ENCODE measurements at places on chromosomes 2 and 18. TPM values are rescaled to one million over a fixed set of nuclear protein-coding genes. Genes with fewer than 3 reads are reported as not detected.

GRCh38 chr2:24075259-24075658 is 867 bp downstream of the SF3B6 start:
- no peaks in the 10 kb centered on the region for H3K27me3 ChIP-seq
- peak overlapping the region; percentile 70 for H3K4me3 ChIP-seq
- no peak for DNase-seq
- no peak overlapping the region for H3K27ac ChIP-seq
- peaks cover 3% of the 10 kb centered on the region for H3K36me3 ChIP-seq
- H3K4me1 ChIP-seq: peaks cover 2% of the 10 kb centered on the region

DNA sequence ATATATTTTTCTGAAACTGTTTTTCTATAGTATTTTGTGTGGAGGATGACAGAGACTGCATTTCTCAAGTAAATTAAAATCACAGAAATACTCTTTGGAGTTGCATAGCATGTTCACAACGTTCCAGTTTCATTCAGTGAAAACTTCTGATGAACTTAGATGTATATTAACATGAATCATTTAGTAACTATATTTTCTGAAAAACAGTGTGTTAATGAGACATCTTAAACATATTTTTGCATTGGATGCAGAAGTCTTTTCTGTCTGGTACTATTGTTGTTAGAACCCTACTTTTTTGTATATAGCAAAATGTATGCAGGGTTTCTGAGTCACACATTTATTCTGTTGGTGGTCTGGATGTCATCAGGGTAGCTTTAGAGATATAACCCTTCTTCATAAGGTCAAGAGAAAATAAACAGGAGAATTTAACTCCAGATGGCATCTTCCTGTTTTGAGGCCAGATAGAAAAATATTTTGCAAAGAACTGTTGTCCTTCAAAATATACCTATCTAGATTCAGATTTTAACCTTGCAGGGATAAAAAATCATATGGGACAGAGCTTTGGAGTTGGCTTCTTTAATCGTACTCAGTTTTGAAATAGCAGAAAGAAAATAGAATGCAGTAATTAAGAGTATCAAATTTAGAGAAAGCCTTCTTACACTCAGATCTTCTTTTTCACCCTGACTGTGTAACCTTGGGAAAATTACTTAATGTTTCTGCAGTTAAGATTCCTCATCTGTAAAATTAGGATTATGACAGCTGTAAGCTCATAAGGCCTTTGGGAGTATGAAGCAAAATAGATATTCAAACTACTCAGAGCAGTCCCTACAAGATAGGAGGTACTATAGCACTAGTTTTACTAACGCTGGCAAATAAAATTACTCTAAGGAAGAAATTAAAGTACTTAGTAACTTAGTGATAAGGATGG is 5.3 kb downstream of the COL3A1 start:
- H3K4me3 ChIP-seq: peak overlapping the region; percentile 100
- no peak for DNase-seq
- H3K36me3 ChIP-seq: no peaks in the 10 kb centered on the region
- no peaks in the 10 kb centered on the region for H3K27me3 ChIP-seq

DNA sequence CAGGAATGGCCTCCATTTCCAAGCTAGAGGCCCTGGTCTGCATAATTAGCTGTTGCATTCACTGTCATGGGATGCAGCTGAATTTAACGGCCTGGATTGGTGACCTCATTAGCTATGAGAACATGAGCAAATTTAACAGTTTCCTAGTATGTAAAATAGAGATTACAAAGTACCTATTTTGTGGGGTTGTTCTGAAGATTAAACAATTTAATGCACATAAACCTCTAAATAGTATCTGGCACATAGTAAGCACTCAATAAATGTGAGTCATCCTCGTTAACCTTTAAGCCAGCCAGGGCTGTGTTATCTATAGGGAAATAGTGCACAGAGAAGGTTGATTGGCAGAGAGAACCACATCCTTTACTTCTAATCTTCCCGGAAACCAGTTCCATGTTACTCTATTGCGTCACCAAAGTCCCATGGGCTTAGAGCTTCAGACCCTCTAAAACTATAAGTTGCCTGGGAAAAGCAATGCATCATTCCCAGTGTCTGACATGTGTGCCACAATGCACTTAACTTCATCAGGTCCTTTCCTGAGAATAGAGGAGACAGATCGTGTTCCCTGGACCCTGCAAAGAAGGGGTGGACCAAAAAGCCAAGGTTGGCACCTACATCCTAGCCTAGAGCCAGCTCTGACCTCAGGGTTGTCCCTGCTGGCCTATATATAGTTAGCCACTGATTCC is 196.5 kb downstream of the LNPK start:
- H3K4me3 ChIP-seq: no peak overlapping the region
- no peaks in the 10 kb centered on the region for H3K27me3 ChIP-seq
- H3K4me1 ChIP-seq: no peaks in the 10 kb centered on the region
- no peaks in the 10 kb centered on the region for H3K36me3 ChIP-seq
- no peak overlapping the region for H3K27ac ChIP-seq
- DNase-seq: no peak

MAPK4 gene
- total RNA-seq: under 0.01 TPM

DNA sequence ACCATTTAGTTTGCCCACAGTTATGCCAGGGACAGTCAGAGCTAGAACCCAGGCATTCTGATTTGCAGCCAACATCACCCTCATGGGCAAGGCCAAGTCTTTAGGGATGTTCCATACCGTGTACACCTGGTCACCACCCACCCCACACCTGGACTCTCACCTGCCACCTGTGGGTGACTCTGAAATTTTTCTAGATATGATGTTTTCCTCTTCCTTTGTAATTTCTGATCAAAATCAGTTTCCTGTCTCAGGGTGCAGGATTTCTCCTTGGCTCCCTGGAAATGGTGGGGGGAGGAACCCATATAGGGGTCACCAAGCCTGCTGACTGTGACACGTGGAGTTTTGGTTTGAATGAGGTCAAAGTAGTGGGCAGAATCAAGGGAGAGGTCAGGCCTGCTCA is 138.2 kb downstream of the ACOXL start:
- DNase-seq: no peak
- H3K27me3 ChIP-seq: peaks cover 2% of the 10 kb centered on the region
- no peak overlapping the region for H3K27ac ChIP-seq
- no peaks in the 10 kb centered on the region for H3K4me1 ChIP-seq
- no peaks in the 10 kb centered on the region for H3K36me3 ChIP-seq

GRCh38 chr2:224248944-224249371 is 152.9 kb downstream of the FAM124B start:
- peak; percentile 28 for DNase-seq
- H3K27ac ChIP-seq: no peak overlapping the region
- H3K4me3 ChIP-seq: no peak overlapping the region
- no peaks in the 10 kb centered on the region for H3K4me1 ChIP-seq
- no peaks in the 10 kb centered on the region for H3K36me3 ChIP-seq
- no peaks in the 10 kb centered on the region for H3K27me3 ChIP-seq

GRCh38 chr2:205806143-205806905 is 124.0 kb downstream of the NRP2 start:
- H3K4me1 ChIP-seq: no peaks in the 10 kb centered on the region
- DNase-seq: no peak
- H3K27me3 ChIP-seq: peaks cover 6% of the 10 kb centered on the region
- H3K27ac ChIP-seq: no peak overlapping the region
- no peaks in the 10 kb centered on the region for H3K36me3 ChIP-seq

GRCh38 chr2:119794237-119794636 is 34.5 kb downstream of the PTPN4 start:
- no peaks in the 10 kb centered on the region for H3K27me3 ChIP-seq
- no peak overlapping the region for H3K27ac ChIP-seq
- no peak overlapping the region for H3K4me3 ChIP-seq
- no peaks in the 10 kb centered on the region for H3K4me1 ChIP-seq
- H3K36me3 ChIP-seq: no peaks in the 10 kb centered on the region
- DNase-seq: no peak

- no peak overlapping the region for H3K27ac ChIP-seq
- peak; percentile 52 for DNase-seq
- H3K4me1 ChIP-seq: peaks cover 8% of the 10 kb centered on the region
- H3K4me3 ChIP-seq: no peak overlapping the region
- no peaks in the 10 kb centered on the region for H3K27me3 ChIP-seq
These were observed 7.4 kb upstream of the RHOB start for GRCh38 chr2:20439503-20439902.

DNA sequence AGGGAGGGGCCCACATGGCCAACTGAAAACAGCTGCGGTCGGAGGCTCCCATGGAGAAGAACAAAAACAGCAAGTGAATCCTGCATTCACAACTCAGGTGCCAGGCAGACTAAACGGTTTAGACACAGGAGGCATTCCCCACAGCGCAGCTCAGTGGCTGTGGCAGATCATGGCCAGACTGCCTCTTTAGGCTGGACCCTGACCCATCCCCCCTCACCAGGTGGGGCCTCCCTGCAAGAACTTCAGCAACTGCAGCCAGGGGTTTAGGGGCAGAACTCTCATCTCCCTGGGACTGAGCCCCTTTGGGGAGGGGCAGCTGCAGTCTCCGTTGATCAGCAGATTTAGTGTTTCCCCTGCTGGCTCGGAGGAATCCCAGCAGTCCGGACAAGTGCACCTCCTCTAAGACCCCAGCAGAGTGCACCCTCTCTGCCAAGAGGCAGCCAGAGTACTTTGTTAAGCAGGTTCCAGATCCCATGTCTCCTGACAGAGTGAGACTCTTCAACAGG is 346.7 kb downstream of the SS18 start:
- H3K27ac ChIP-seq: no peak overlapping the region
- no peak for DNase-seq
- H3K4me3 ChIP-seq: no peak overlapping the region
- no peaks in the 10 kb centered on the region for H3K27me3 ChIP-seq
- no peaks in the 10 kb centered on the region for H3K36me3 ChIP-seq
- no peaks in the 10 kb centered on the region for H3K4me1 ChIP-seq

DNA sequence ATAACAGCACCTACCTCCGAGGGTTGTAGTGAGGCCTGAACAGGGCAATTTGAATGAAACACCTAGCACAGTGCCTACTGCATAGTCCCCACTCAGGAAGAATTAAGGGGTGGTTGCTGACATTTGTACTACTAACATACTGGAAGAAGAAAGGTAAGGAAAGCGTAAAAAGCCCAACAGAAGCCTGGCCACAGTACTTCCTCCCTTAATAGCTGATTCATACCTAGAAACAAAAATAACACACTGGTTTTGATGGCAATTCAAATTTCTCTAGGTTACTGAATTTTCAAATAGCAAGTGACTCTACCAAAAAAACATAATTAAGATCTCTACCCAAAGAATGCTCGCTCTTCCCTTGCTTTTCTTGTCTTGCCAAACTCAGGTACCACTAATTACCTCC is 16.2 kb downstream of the SUCLG1 start:
- H3K4me3 ChIP-seq: no peak overlapping the region
- no peak for DNase-seq
- no peak overlapping the region for H3K27ac ChIP-seq
- no peaks in the 10 kb centered on the region for H3K4me1 ChIP-seq

DNA sequence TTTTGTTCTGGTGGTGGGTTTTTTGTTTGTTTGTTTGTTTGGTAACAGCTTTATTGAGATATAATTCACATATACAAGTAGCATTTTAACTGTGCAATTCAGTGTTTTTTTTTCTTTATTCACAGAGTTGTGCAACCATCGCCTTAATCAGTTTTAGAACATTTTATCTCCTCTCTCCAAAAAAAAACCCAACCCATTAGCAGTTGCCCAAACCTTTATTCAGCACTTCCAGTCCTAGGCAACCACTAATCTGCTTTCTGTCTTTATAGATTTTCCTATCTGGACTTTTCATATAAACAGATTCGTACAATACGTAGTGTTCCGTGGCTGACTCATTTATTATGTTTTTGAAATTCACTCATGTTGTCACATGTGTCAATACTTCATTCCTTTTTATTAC is 38.7 kb downstream of the CCDC138 start:
- H3K27ac ChIP-seq: no peak overlapping the region
- H3K4me1 ChIP-seq: no peaks in the 10 kb centered on the region
- no peaks in the 10 kb centered on the region for H3K27me3 ChIP-seq
- no peaks in the 10 kb centered on the region for H3K36me3 ChIP-seq

IL36RN gene
- not detected for total RNA-seq

- H3K4me3 ChIP-seq: no peak overlapping the region
- H3K36me3 ChIP-seq: no peaks in the 10 kb centered on the region
- H3K27ac ChIP-seq: no peak overlapping the region
These were observed 118.0 kb downstream of the KCNE4 start for GRCh38 chr2:223169830-223170605.

DNA sequence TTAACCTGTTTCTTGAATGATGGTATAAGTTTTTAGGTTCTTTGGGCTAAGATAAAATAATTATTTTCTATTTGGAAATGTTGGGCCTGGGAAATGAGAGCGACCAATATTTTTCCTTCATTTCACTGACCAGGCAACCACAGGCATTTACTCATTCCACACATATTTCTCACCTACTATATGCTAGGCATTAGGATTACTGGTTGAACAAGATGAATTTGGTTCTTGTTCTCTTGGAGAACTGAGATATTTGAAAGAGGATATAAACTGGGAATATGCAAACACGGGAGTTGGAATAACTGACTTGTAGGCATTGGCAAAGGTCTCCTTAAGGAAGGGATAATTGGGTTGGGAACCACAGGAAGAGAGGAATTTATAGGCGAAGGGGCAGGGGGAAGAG is 3.9 kb upstream of the MYL1 start:
- no peaks in the 10 kb centered on the region for H3K4me1 ChIP-seq
- DNase-seq: no peak
- H3K27me3 ChIP-seq: no peaks in the 10 kb centered on the region

NT5C1B gene
- not detected for total RNA-seq

- peaks cover 3% of the 10 kb centered on the region for H3K36me3 ChIP-seq
- DNase-seq: peak; percentile 52
- no peak overlapping the region for H3K4me3 ChIP-seq
- no peaks in the 10 kb centered on the region for H3K4me1 ChIP-seq
- H3K27me3 ChIP-seq: no peaks in the 10 kb centered on the region
- H3K27ac ChIP-seq: no peak overlapping the region
These were observed 50.6 kb downstream of the RAPH1 start for GRCh38 chr2:203484266-203485112.

EFR3B gene
- total RNA-seq: 0.51 TPM

GRCh38 chr2:46913471-46914381 is 1.9 kb downstream of the MCFD2 start:
- DNase-seq: peak; percentile 73
- H3K27ac ChIP-seq: peak overlapping the region; percentile 98
- no peaks in the 10 kb centered on the region for H3K27me3 ChIP-seq
- H3K36me3 ChIP-seq: peaks cover 13% of the 10 kb centered on the region

ST8SIA5 gene
- under 0.01 TPM for total RNA-seq

ACADL gene
- total RNA-seq: 0.51 TPM

NOSTRIN gene
- total RNA-seq: not detected

GRCh38 chr2:111030260-111030891 is 90.3 kb upstream of the BCL2L11 start:
- H3K4me1 ChIP-seq: no peaks in the 10 kb centered on the region
- H3K36me3 ChIP-seq: no peaks in the 10 kb centered on the region
- H3K27me3 ChIP-seq: peaks cover under 1% of the 10 kb centered on the region

TCF7L1 gene
- total RNA-seq: 0.83 TPM

DNA sequence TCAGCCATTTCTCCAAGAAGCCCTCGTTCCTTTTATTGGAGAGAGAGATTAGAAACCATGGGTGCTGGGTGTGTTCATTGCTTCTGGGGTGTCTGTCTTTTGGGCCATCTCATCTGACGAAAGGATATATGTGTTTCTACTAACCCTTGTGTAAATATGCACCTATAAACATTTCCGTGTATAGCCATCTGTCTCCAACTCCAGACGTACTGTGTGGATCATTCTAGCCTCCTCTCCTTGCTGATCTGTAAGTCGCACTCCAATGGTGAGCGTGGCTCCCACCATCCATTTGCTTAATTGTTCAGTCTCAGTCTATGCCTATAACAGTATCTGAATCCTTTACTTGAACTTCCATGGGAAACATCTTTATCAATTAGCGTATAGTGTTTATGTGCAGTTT is 1.8 kb downstream of the RBFA start:
- peaks cover 4% of the 10 kb centered on the region for H3K36me3 ChIP-seq
- no peak overlapping the region for H3K4me3 ChIP-seq
- no peaks in the 10 kb centered on the region for H3K27me3 ChIP-seq

IL1F10 gene
- total RNA-seq: not detected

Data from fibroblast of lung (primary cell).